NCI-H524 (cell line): ENCODE measurements at places on chromosomes 5 and 9.

GRCh38 chr5:1784197-1785050 is 15.2 kb downstream of the MRPL36 start:
- DNase-seq: no peak

DNA sequence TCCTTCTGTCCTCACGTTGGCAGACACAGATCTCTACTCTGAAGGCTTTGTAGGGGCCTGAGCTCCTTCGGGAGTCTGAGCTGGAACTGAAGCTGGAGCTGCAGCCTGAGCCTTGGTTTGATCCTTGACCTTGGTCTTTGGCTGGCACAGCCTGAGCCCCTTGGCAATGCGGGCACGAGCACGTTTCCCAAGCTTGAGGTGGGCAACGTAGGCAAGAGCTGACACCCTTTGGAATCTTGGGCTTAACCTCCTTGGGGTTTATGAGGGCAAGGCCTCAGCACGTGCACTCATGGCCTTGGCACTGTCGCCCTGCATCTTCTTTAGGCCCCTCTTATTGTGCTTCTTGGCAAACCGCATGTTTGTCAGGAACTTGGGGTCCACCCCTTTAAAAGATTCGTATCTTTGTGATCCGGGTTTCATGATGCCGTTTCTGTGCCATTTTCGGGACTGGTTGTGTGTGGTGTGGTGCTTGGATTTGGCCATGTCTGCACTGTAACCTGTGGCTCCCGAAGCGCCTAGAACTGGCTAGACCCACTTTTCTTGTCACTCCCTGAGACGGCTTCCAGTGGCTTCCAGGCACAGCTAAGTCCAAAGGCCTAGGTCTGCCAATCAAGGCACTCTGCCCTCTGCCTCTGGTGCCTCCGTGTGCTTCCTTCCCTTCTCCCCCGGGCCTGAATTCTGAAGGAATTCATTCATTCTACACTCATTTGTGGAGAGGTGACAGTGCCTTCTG is 1.4 kb downstream of the SUSD1 start:
- DNase-seq: no peak

GRCh38 chr5:135535820-135536801 is at the start of gene NEUROG1:
Gene NEUROG1 (minus strand): TSS chr5:135535964. CDS start chr5:135535690, 274 bp downstream.
- DNase-seq: peak; percentile 86

DNA sequence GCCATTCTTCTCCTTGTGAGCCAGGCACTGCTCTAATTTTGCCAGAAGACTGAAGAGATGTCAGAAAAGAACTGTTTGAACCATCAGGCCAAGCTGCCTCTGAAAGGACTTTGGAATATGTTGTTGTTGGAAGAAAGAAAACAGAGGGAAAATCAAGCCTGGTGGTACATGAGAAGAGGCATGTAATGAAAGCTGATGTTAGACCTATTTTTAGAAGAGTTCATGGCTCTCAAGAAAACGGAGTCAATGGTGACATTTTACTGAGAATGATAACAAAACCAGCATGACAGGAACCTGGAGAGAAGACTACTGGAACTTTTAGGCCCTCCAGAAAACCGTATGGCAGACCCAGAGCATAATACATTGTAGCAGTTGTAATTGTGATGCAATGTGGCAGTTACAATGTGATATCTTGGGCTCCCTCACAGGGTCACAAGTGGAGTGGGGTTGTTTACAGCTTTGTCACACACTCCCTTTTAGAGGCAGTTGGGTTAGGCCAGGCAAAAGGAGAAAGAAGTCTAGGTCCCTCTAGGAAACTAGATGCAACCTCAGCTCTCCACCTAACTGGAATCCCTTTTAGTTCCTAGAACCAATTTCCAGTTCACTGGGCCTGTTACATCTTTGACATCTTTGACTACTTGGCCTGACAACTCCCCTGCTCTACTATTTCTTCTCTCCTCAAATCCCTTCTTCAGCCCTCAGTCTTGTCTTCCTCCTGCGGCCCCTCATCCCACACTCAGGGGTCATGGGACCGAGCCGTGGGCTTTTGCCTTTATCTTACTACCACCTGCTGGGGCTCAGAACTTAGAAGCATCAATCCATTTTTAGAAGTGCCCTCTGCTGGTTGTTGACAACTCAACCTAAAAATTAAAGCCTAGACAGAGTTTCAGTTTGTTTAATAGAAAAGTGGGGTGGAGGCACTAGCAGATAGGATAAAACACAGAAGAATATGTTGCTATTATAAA is 61.2 kb upstream of the JAK2 start:
- no peak for DNase-seq

GRCh38 chr9:4062966-4063365 is 236.9 kb downstream of the GLIS3 start:
- DNase-seq: no peak

DNA sequence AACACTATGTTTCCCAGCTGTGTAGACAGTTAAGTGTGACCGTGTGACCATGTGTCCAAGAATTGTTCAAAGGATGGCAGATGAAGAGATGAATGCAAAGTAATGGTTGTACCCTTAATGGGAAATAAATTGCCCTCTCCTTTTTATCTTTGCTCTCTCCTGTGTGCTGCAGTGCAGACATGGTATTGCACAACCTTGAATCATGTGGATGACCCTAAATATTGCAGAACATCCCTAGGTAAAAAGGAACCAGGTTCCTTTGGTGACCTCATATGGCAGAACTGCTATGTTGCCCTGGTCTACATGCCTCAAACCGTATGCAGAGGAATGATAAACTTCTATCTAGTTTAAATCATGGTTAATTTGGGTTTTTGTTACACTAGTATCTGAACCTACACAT is 81.7 kb upstream of the CTNND2 start:
- no peak for DNase-seq

- DNase-seq: peak; percentile 31
Measured at GRCh38 chr9:120438836-120439546, 141.0 kb downstream of the CDK5RAP2 start.

- no peak for DNase-seq
Measured at GRCh38 chr9:118992813-118993794, 376.1 kb downstream of the BRINP1 start.

DNA sequence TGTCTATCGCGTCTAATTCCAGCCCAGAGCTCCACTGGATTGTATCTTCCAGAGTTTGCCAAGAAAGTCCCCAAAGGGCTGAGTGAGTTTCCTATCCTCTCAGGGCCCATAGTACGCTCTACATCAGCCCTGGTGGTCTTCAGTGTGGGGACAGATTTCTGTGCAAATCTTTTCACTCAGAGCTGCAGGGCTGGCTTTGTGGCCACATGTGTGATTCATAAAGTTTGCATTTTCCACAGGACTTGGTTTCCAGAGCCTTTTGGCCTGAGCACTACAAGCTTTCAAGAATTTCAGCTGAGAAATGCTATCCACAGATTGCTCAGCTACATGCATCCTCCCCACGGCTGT is 76.7 kb upstream of the CXCL14 start:
- DNase-seq: no peak

- DNase-seq: no peak
Measured at GRCh38 chr9:137764171-137764671, 113.4 kb upstream of the CACNA1B start.

GRCh38 chr9:6153425-6153824 is 62.2 kb upstream of the IL33 start:
- DNase-seq: no peak

- DNase-seq: no peak
Measured at GRCh38 chr9:129712634-129713401, 40.0 kb downstream of the PTGES start.
